ENCODE measurements at places on chromosomes 4 and X.
A peak's percentile ranks its signal among the peaks of the same experiment; 100 is the strongest.

GRCh38 chrX:130758072-130758471 lies 144.9 kb downstream of the ENOX2 start:
- DNase-seq: no peak

DNA sequence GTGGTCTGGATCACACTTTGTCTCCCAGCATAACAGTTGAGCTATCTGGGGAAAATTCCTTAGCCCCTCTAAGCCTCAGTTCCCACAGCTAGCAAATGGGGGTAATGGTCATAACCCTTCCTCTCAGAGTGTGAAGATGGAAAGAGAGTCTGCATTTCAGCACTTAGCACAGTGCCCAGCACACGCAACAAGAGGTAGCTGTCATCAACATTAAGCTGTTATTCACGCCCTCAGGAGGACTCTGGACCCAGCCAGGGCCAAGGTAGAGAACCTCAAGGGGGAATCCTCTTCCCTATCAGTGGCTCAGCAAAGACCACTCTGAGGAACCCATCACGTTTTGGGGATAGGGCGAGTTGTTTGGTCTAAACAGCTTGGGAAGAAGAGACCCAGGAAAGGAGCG lies 258.6 kb downstream of the FBXW7 start:
- DNase-seq: no peak

- DNase-seq: no peak
These were observed at the start of gene PLAC1 for GRCh38 chrX:134658002-134658759. Gene PLAC1, minus strand, starts transcription at chrX:134658471. Its CDS starts 91,789 bp downstream, at chrX:134566682.

- DNase-seq: no peak
These were observed 154.9 kb upstream of the CXXC4 start for GRCh38 chr4:104649631-104650030.

GRCh38 chr4:55132775-55133174 lies 7.4 kb upstream of the KDR start:
- no peak for DNase-seq

DNA sequence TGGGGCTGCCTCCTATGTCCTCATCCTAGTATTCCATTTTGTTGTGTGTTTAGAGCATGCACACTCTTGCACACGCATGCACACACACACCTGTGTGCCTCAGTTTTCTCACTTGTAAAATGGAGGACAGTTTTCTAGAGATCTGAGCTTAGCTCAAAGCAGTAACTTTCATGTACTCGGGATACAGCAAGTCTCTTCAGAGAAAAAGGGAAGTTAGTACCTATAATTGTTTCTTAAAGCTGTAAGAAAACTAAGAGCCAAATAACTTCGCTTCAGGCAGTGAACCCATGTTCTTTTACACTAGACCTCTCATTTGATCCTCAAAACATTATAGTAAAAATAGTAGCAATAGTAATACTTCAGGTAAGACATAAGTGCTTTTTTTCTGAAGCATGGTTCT lies 49.6 kb downstream of the KIT start:
- DNase-seq: no peak

- DNase-seq: no peak
These were observed 151.0 kb downstream of the PALLD start for GRCh38 chr4:168647646-168648375.

GRCh38 chr4:2182994-2183393 lies 58.9 kb downstream of the HAUS3 start:
- DNase-seq: no peak

DNA sequence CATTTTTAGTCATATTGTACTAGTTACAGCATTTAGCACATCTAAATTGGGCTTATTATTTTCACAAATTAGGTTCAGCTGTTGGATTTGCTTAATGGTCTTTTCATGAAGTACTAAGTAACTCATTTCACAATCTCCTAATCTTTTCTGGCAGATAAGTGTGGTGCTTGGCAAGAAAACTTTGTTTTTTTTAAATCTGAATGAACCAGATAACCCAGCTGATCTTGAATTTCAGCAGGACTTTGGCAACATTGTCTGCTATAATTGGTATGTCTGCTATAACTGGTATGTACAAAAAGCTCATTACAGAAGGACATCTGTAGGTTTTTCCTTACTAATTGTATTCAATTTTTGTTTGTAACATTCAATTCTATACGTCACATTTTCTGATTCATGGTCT lies 22.7 kb downstream of the WDR19 start:
- no peak for DNase-seq

DNA sequence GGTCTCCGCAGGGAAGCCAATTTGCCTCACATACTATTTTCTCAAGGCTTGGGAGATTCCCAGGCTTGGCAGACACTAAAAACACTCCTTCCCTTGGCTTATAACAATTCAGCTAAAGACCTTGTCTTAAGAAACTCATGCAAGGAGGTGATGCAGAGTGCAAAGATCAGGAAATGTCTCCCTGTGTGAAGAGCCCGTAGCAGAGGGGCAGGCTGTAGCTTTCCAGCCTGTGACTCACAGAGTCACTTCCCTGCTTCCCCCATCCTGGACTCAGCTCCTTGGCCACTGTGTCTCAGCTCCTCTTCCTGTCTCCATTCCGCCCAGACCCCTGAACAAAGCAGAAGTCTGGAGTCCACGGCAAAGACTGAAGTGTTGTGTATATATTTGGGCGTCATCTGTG lies 56.1 kb downstream of the KDR start:
- no peak for DNase-seq

GRCh38 chrX:105463473-105463872 lies 243.0 kb upstream of the TEX13A start:
- DNase-seq: no peak

GRCh38 chr4:26819478-26820095 lies 41.1 kb upstream of the STIM2 start:
- no peak for DNase-seq

- DNase-seq: no peak
These were observed 6.1 kb downstream of the STIM2 start for GRCh38 chr4:26866781-26867180.

DNA sequence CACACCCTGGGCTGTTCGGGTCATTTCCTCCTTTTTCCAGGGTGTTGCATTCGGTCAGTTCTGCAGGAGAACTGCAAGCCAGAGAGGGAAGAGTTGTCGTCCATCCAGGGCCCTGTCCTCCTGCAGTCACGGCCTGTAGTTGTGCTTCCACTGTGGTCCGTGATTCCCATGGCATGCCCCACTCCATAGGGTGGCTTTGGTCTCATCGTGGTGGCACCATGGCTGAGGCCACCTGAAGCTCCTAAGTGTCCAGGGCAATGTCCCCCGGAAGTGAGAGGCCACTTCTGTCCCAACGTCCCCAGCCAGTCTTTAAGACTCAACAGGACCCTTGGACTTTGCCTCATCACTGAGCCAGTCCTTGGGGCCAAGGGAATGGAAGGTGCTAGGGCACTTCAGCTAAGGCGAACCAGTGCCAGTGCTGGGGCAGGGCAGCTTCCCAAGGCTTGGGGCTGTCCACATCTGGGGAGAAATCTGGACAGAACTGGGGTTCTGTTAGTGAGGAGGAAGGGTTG lies 83.7 kb downstream of the HTRA3 start:
- DNase-seq: no peak

- DNase-seq: no peak
These were observed 82.1 kb downstream of the PPEF2 start for GRCh38 chr4:75820197-75820596.

DNA sequence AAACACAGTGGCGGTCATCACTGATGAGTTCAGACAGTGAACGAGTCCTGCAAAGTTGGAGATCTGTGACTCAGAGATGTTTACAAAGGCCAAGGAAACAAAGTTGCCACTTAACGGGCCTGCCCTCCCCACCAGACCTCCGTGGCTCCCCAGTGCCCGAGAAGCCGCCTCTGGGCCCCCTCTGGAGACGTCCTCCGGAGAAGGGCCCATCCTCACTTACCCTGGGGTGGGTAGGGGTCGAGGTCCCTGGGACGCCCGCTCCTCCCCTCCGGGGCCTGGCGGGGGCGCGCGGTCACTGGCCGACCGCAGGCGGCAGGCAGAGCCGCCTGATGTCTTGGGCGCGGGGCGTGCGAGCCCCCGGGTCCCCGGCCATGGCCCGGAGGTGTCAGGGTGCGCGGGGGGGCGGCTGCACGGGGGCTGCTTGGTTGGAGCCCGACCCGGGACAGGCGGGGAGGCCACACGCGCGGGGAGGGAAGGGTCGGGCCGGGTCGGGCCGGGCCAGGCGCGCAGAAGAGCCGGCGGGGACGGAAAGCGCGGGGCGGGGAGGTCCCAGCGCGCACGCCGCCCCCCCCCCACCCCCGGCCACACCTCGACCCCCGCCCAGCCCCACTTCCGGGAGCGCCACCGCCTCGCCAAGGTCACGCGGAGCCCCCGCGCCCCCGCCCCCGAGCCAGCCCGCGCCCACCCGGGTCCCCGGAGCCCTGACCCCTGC lies 529 bp downstream of the DHRSX start:
- DNase-seq: no peak

- DNase-seq: no peak
These were observed 36.2 kb upstream of the NDNF start for GRCh38 chr4:121108557-121108956.

DNA sequence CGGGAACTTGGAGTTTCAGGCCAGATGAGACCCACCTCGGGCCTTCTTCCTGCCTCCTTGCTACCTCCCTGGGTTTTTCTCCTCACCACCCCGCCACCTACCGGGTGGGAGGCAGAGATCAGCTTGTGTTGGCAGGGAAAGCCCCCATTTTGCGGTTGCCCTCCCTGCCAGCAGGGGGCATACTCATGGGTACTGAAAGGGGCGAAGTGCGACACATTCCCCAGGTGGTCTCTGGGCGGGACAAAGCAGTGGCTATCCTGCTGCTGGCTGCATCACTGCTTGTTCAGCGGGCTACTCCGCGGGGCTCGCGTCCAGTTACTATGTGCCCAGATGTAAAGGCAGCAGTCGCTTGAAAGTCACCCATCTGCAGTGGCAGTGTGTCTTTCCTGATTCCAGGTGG lies 330.3 kb downstream of the PDHA2 start:
- no peak for DNase-seq

- no peak for DNase-seq
These were observed 112.1 kb upstream of the NWD2 start for GRCh38 chr4:37132351-37132974.

- DNase-seq: no peak
These were observed 82.1 kb upstream of the BANK1 start for GRCh38 chr4:101708293-101709039.

GRCh38 chrX:154026136-154027021 lies 6.7 kb upstream of the IRAK1 start:
- no peak for DNase-seq

- no peak for DNase-seq
These were observed 857.9 kb upstream of the HTR2C start for GRCh38 chrX:113726009-113726408.

- no peak for DNase-seq
These were observed 213.4 kb downstream of the GC start for GRCh38 chr4:71570492-71570891.

GRCh38 chr4:34419871-34420270 lies 1824.4 kb downstream of the ARAP2 start:
- no peak for DNase-seq

DNA sequence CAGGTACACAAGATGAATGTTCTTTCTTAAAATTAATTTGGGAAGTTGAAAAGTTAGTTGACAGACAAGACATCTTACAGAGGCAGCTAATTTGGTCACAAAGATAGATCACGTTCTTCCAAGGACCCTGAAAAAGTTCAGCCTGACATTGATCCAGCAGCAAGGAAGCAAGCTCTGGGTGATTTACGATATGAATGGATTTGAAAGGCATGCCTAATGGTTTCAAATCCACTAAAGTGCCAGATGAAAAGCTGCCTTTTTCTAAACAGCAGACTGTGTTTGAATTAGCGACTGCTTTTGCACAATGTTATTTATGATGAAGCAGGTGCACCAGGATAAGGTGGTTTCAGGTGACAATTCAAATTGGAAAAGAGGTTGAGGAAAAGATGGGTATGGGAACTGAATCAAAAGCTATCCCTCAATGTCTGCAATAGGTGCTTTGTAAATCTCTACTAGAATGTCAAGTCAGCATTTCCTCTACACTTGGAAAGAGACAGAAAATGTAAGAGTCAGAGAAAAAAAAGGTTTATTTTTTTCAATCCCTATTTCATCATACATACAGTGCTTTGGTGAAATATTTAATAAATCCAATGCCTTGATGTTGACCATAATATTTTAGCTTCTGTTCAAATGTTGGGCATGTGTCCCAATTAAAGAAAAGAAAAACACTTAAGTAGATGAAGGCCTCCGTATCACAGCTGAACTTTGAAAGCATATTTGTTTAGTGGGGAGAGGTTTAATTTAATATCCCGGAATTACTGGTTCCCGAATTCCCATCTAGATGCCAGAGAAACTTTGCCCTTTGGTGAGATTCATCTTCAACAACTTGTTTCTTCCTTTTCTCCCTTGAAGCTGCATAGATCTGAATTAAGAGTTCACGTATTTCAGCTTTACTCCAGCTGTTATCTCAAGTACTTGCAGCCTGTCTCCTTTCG lies 6.0 kb downstream of the RASGEF1B start:
- no peak for DNase-seq

DNA sequence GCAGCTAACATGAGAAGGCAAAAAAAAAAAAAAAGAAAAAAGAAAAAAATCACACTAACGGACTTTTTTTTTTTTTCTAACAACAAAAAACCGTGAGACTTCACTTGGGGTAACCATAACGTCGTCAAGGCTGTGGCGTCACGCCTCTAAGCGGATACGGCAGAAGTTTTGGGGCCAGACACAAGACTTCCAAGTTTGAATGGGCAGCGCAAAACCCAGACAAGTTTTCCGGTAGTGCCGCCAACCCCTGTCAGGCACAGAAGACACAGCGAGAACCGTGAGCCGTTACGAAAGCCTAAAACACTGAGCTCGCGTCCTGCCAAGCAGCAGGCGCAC lies 556 bp upstream of the SMARCA5 start:
- DNase-seq: no peak

- DNase-seq: no peak
These were observed 21.0 kb downstream of the SEC24D start for GRCh38 chr4:118814891-118815290.

GRCh38 chr4:162408309-162408708 lies 244.5 kb upstream of the FSTL5 start:
- no peak for DNase-seq

DNA sequence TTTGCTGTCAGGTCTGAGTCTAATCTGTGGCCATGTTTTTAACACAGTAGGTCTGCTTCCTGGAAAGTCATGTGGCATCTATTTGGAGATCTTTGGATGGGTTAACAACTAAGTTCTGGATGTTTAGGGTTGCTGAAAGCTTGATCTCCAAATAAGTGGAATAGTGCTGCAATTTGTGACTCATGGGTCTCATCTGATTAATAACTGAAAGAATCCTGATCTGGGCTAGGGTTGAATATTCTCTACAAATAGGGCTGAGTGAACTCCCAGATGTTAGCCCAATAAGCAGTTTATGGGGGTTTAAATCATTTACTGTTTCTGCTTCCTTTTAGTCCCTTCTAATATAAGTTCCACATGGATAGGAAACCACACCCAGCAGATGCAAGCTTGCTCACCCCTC lies 23.1 kb downstream of the CT47C1 start:
- peak; percentile 3 for DNase-seq

GRCh38 chr4:6452897-6453687 lies 19.3 kb downstream of the PPP2R2C start:
- no peak for DNase-seq

DNA sequence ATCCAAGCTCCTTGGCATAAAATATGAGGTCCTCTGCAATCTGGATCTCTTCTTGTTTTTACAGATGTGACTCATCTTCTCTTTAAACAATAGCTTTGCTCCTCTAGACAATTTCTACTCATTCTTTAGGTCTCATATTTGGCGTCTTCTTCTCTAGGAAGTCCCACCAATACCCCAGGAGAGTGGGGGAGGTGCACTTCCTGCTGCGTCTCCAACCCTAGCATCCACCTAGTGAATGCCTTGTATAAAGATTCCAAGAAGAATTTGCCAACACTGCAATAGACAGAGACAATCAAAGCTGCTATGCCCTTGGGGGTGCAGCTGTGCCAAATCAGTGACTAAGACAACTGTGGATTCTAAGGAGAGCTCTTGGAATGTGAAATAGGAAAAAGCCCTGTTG lies 45.7 kb upstream of the SLC10A7 start:
- no peak for DNase-seq

Measured in stromal cell of bone marrow (primary cell).